ENCODE measurements at places on chromosomes 1 and 21.

GRCh38 chr1:67880056-67880601, 46.9 kb upstream of the GNG12 start:
- peak; percentile 87 for DNase-seq

DNA sequence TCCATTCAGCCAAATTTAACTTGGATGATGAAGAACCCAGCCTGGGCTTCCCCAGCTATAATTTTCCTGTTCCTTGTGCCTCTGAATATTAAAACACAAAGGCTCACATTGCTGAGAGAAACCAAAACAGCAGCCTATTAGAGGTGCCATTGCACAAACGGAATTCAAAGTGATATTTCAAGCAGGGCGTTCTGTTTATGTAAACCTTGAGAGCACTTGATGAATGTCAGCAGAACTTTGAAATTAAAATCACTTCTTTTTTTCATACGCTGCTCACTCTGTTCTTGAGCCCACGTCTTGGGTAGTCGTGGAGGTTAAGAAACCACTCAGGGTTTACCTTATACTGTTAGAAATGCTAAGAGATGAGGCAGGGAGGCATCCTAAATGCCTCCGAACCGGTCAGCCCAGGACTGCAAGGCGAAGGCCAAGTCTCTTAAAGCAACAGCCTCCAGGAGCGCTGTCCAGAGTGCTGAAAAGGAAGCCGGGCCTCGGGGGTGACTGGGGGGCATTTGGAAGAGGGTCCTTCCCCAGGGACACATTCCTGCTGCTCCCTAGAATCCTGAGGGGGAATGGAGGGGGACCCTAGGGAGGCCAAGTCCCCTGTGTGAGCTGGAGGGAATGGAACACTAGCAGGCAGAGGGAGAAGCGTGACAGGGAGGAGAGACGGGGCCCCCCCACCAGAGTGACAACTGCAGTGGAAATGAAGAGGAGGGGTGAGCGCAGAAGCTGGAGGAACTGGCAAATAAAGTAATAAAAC, 154.8 kb upstream of the VAMP3 start:
- DNase-seq, result peak; percentile 56

DNA sequence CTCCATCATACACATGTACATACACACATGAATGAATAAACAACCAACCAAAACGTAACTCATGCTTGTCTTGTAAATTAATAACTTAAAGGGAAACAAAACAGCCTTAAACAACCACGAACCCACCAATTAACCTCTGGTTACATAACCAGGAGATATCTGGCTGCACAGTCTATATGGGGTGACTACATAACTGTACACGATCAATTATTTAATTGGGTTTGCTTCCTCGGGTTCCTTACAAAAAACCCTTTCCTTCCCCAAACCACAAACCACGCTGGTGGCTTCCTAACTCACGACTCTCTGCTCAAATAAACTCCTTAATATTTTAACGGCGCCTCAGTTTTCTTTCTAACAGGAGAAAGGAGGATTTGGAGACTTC, 744 bp downstream of the ZNF670 start:
- DNase-seq, result peak; percentile 13

DNA sequence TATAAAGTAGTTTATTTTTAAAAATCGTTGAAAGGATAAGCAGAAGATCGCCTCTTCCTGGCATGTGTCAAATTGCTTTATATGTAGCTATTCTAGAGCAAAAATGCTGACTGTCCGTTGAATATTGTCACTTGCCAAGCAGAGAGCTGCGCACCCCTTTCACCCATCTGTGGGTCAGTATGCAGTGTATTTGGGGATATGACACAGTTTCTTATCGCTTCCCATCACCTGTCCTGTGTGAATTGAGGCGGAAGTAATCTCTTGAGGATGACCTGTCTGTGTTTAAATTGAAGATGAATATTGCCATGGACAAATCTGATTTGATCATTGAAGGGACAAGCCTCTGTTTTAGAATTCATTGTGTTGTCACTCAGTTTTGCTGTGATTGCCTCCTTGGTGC, 52.2 kb downstream of the POFUT2 start:
- no peak for DNase-seq

DNA sequence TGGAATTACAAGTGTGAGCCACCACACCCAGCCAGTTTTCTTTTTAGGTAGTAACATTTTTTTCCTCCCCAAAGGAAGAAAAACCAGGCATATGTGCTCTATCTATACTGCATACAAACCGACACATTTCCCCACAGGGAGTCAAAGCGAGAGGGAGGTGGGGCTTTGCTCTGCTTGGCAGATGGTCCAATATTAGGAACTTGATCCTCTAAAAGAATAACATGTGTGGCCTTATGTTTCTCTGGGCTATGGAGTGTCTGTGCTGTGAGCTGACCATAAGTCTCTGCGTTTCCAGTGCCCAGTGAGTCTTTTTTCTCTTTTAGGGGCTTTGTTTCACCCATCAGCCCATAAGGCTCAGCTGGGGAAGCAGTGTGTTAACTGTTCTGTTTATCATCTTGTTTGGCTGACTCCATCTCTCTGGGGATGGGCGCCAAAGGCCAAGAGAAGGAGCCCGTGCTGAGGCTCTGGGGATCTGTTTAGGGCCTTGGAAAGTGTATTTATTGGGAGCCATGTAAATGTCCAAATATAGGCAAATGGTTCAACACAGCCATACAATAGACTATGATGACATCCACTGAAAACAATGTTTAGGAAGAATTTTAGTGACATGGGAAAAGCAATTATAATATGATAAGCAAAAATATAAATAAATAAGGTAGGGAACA, 20.2 kb downstream of the LMOD1 start:
- peak; percentile 80 for DNase-seq

- DNase-seq, result no peak
These were observed 129.0 kb upstream of the KLHDC7A start for GRCh38 chr1:18351735-18352134.

DNA sequence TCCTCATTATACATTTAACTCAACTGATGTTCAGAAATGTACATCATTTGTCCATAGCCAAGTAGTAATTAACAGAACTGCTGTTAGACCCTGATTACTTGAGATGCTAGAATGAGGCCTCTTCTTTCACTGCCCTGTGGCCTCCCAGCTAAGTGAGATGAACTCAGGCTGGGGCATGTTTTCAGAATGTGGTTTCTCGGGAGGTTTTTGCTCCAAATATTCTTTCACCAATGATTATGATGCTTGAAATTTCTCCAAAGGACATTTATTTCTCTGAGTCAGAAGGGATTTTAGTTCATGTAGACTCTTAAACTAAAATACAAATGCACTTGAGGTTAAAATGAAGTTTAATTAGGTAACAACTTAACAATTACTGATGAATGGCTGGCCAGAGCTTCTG, 34.6 kb upstream of the ADAMTS5 start:
- no peak for DNase-seq

DNA sequence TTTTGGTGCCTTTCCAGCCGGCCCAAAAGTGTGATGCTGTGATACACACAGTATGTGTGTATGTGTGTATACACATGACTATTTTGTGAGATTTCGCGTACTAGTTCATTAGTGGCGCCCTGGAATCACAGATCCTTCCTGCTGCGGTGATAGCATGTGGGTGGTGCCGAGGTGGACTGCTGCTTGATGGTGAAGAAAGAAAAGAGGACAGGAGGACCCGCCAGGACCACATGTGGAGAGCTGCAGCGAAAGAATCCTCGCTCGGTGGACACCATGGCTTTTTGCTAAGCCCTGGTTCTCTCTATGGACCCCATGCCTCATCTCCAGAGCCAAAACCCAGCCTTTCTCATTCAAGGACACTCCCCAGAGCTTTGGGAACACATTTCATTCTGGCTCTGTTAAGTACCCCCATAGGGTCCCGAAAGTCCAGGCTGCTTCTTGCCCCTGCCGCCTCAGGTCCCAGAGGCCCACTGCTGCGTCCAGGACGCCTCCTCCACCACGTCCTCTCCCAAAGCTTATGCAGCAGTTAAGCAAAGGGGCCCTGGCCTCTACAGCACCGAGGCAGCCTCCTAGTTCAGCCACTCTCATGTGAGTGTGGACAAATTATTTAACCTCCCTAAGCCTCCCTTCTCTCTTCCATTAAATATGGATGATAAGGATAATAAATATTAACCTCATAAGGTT, 32.8 kb upstream of the COX20 start:
- no peak for DNase-seq

- DNase-seq, result no peak
These were observed 43.4 kb downstream of the RGS2 start for GRCh38 chr1:192852001-192852947.

- no peak for DNase-seq
These were observed 216.4 kb upstream of the IRF2BP2 start for GRCh38 chr1:234826352-234826751.

GRCh38 chr1:218971156-218971555, 202.5 kb upstream of the LYPLAL1 start:
- DNase-seq, result peak; percentile 89

- peak; percentile 71 for DNase-seq
These were observed 256.3 kb upstream of the DUSP10 start for GRCh38 chr1:221998186-221998612.

- DNase-seq, result no peak
These were observed 66.9 kb downstream of the TENT5C start for GRCh38 chr1:117672756-117673155.

- no peak for DNase-seq
These were observed 21.7 kb downstream of the LRRC71 start for GRCh38 chr1:156942176-156942575.

GRCh38 chr21:30223596-30223995, 7.7 kb upstream of the CLDN8 start:
- DNase-seq, result no peak

- peak; percentile 21 for DNase-seq
These were observed 228.3 kb downstream of the ST6GALNAC3 start for GRCh38 chr1:76302711-76303339.

GRCh38 chr1:938711-939489, 15.2 kb downstream of the SAMD11 start:
- DNase-seq, result no peak
